CD4-positive, alpha-beta T cell treated with Interleukin-21 for 1 hour (primary cell): ENCODE measurements at places on chromosomes 1 and 21.

- DNase-seq, result no peak
Observed at GRCh38 chr1:228148935-228149405, 760 bp upstream of the GJC2 start.

DNA sequence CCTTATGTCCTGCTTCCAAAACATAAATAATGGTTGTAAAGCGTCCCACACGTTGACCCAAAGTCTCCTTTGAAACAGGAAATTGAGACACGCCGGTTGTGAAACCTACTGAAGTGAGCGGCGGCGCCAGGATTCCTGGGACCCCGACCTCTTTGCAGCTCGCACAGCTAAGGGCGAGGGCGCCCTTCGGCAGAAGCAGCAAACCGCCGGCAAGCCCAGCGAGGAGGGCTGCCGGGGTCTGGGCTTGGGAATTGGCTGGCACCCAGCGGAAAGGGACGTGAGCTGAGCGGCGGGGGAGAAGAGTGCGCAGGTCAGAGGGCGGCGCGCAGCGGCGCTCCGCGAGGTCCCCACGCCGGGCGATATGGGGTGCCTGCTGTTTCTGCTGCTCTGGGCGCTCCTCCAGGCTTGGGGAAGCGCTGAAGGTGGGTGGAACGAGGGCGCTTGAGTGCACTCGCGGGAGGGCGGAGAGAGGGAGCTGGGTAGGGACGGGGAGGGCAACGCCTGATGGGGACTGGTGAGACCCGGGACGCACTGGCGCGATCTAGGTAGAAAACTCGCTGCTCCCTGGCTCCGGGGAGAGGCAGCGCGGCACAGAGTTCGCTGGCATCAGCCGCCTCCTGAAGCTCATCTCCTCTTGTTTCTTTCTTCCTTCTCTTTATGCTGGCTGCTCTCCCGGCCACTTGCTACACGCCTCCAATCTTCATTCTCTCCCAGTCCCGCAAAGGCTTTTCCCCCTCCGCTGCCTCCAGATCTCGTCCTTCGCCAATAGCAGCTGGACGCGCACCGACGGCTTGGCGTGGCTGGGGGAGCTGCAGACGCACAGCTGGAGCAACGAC is at the start of gene CD1D:
TSS of gene CD1D (plus strand) at position 155 of the 836 bp plus-strand sequence. CDS start at position 362, 207 bp downstream.
- DNase-seq, result no peak

DNA sequence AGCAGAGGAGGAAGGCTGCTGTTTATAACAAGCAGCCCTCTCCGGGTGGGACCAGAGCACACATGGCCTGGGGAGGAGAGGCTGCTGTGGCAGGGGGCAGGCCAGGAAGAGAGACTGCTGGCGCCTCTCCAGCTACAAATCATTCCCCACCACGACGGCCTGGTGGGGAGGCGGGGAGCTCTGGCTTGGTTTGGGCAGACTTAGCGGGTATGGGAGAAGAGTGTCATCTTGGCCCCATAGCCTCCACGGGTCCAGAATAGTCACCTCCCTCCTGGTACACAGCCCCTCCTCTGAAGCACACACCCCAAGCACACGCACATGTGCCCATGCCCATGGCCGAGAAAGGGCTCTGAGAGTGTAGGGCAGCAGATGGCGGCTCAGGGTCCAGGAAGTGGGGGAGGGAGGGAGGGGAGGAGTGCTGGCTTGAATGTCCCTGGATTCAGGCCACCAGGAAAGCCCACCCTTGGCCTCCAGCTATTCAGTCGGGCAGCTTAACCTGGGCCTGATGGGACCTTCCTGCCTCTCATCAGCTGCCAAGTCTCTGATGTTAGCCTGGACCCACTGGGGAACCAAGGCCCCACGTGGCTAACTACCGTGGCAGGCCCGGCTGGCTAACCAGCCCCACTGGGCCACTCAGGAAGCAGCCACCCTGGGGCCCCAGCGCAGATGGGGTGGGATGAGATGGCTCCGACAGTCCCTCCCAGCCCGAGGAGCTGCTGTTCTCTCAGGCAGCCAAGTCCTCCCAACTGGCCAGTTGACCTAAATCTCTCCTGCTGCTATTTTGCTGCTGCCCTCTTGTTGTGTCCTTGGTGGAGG is 10.9 kb downstream of the LRP8 start:
- no peak for DNase-seq

DNA sequence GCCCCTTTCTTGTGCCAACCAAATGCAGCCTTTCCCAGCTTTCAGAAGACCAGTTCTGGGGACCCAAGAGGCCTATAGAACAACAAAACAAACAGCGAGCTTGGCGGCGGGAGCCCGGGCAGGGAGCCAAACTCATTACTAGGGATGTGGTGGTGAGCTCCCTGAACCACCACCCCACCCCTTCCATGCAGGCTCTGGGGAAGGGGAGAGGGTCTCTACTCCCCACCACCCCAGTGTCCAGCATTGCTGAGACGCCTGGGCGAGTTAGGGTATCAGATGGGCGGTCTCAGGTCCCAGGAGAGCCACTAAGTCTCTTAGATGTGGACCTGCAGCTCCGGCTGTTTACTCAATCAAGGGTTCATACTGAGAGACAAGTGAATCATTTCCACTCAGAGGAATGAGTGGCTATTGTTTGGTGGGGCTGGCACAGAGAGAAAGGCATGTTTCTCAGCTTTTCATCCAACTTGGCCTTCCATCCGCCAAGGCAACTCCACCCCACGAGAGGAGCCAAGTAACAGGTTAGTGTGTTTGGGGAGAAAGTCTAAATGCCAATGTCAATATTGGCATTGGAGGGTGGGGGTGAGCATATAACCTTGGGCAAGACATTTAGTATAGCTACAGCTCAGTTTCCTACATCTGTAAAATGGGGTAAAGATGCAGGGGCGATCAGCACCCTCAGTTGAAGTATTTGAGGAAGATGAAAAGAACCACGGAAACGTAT is 40.9 kb downstream of the PLXNA2 start:
- DNase-seq, result no peak

DNA sequence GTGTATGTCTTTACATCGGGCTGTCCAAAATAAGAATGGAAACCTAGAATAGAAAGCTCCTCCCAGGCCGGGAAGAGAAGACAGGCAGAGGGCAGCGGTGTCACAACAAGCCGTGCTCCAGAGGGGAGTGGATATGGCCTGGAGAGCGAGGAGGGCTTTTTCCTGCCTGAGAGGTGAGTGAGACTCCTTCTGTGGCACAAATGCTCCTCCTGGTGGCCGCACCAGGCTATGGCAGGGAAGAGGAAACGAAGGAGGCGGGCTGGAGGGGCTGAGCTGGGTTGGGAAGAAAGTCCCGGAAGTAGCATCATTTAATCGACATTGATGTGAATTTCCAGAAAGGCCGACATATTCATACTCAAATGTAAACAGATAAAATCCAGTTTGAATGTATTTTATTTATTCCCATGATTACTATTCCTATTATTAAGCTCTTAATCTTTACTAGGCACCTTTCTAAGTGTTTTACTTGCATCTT is 54.7 kb downstream of the MEF2D start:
- peak; percentile 83 for DNase-seq

DNA sequence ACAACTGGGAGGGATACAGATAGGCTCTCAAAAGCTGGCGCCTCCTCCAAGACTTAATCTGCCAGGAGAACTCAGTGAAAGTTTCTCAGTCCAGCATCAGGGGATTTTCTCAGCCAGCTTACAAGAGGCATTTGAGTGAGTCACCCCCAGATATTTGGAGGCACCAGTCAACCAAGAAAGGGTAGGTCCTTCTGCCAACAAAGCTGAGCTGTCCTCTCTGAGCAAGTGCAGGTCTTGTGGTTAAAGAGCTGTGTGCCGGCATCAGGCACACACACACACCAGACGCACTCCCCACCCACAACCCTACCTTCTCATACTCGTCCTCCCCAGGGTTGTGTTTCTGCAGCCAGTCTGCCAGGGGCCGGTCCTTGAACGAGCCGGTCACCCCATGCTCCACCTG is 27.0 kb upstream of the PPP1R15B start:
- DNase-seq, result no peak

- DNase-seq, result no peak
Observed at GRCh38 chr1:27787895-27788294, 14.9 kb downstream of the STX12 start.

DNA sequence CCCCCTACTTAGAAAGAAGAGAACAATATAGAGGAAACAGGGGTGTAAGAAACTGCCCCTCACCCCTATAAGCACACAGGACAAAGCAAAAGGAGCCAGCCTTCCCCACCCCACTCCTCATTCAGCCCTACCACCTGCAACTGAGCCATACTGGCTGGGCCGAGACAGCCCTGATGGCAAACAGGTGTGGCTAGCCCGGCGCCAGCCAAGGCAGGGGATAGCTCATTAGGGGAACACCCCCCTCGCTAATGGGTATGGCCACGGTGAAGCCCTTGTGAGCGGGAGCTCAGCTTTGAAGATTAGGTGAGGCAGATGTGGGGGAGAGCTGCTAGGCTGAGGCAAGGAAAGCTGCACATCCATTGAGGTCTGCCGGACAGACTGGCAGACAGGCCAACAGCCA is 65.5 kb downstream of the ERI3 start:
- no peak for DNase-seq

DNA sequence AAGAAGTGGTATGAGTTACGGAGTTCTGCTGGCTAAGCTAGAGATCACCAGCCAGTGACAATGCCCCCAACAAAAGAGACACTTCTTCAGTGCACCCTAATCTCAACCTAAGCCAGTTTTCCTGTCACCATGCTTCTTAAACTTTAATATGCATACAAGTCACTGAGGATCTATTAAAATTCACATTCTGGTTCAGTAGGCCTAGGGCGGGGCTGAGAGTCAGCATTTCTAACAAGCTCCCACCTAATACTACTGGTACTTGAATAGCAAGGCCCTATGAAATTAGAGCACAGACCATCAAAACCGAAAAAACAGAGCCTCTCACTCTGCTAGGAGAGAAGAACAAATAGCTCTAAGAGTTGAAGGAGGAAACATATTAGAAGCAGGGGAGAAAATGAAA is 7.9 kb downstream of the PSMB4 start:
- no peak for DNase-seq

GRCh38 chr1:12028248-12028647 is 8.9 kb downstream of the MIIP start:
- DNase-seq, result no peak

GRCh38 chr1:2809656-2810055 is 8.2 kb upstream of the TTC34 start:
- DNase-seq, result no peak

DNA sequence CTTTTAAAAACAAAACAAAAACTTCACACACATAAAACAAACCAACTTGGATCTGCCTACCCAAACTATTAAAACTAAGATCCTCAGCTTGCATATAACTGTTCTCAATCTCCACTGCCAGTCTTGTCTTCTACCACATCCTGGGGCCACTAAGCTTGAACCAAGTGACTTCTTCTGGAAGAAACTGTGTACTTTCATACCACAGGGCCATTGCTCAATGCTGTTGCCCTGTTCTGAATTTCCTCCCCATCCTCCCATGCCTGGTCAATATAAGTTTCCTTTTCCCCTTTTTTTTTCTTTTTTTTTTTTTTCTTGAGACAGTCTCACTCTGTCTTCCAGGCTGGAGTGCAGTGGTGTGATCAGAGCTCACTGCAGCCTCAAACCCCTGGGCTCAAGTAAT is 109.9 kb downstream of the KIAA0319L start:
- DNase-seq, result no peak

GRCh38 chr1:85815906-85816305 is 107.7 kb upstream of the ZNHIT6 start:
- no peak for DNase-seq

DNA sequence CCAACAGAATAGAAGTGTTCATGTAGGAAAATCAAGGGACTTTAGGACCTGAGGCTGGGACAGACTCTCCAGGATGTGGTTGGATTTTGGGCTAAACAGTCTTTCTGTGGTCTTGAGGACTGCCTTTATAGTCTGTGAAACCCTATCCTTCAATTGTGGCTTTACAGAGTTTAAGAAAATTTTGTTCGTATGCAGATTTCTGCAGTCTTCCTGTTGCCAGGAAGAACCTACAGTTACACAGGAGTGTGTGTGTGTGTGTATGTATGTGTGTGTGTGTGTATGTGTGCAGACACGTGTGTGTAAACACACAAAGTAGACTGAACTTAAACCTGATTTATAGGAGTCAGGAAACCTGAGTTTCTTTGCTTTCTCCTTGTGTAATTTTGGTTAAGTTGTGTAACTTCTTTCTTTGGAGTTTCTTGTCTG is 22.8 kb downstream of the NEK7 start:
- DNase-seq, result peak; percentile 66

DNA sequence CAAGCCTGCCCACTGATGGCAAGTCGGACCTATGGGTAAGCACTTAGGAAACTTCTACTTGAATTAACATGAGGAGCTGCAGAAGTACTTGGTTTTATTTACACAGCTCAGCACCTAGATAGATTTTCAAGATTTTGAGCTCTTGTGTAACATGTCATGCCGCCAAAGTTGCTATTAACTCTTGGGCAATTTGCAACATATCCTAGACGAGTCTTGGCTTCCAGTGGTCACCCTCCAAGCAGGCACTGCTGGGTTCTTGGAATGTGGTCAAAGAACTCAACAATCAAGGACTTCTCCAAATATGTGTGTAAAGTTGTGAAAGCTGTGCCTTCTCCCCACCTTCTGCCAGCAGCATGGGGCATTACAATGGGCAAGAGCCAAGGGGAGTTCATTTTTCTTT is 17.8 kb upstream of the GUCA2B start:
- DNase-seq, result no peak

- no peak for DNase-seq
Observed at GRCh38 chr1:7363450-7363849, 407.6 kb upstream of the VAMP3 start.

DNA sequence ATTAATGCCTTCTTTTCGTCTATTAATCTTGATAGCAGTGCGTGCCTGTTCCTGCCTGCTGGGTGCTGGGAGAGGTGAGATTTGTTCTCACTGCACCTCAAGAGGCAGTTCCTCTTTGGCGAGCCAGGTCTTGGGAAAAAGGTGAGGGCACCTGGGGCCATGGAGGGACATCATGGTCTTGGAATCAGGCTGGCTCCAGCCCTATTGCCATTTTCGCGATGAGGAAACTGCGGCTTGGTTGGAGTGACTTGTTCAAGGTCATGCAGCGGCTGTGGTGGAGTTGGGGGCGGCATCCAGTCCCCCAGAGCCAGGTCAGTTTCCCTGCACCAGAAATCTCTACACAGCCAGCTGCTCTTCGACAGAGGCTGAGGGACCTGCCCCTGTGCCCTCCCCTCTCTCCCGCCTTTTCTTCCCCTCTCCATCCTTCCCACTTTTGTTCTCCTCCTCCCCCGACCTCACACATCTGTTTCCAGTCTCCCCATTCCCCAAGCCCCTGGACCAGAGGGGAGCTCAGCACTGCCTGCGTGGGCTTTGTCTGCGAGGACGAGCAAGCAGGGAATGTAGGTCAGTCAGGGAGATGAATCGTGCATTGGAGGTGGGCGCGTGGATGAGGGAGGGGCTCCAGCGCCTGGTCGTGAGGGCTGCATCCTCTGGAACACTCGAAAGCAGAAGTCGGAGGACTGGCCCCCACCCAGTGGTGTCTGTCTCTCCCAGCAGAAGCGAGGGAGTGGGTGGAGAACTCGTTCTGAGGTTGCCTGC is 135.1 kb downstream of the ACTL8 start:
- DNase-seq, result no peak

GRCh38 chr21:30057108-30057507 is 109.5 kb downstream of the CLDN17 start:
- no peak for DNase-seq

DNA sequence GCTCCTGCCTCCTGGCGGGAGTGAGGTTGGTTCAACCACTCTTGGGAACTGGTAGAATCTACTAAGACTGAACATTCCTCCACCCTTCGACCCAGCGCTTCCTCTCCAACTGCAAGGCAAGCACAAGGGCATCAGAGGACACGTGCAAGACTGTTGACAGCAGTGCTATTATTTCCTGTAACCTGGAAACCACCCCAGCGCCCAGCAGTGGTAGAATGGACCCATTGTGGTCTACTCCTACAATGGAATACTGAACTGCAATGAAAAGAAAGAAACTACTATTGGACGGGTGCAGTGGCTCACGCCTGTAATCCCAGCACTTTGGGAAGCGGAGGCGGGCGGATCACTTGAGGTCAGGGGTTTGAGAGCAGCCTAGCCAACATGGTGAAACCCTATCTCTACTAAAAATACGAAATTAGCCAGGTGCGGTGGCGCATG is 33.0 kb upstream of the TARDBP start:
- DNase-seq, result no peak
